ENCODE measurements at places on chromosomes 16 and 17.

DNA sequence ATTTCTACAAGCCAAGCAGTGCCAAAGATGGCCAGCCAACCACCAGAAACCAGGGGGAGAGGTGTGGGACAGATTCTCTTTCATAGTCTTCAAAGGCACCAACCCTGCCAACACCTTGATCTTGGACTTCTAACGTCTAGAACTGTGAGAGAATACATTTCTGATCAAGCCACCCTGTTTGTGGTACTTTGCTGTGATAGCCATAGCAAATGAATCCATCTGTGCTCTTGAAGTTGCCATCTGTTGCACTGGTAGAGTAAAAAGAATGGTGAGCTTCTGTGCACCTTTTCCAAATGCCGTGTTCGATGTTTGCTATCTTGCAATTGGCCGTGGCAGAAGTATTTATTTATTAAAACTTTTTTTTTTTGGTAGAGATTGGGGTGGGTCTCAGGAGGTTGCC is 16.7 kb upstream of the ADGRG1 start:
- no peak for DNase-seq

GRCh38 chr17:60827943-60828342 is 150.3 kb downstream of the BCAS3 start:
- DNase-seq = no peak

GRCh38 chr17:6457688-6458459 is 13.6 kb downstream of the PIMREG start:
- DNase-seq = no peak

DNA sequence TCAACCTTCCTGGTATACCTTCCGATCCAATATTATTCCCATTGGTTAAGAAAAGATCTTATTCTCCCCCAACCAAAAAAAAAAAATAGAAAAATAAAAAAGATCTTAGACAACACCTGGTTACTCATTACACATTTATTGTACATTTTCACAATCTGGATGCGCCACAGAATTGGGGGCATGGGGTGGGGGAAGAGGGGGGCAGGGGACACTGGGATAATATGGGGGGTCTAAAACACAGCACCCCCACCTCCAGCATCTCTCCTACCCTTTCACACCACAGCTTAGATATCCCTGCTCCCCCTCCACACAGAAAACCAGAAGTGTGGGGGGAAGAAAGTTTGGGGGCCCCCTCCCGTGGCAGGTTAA is 3.7 kb downstream of the VAMP2 start:
- DNase-seq = no peak

DNA sequence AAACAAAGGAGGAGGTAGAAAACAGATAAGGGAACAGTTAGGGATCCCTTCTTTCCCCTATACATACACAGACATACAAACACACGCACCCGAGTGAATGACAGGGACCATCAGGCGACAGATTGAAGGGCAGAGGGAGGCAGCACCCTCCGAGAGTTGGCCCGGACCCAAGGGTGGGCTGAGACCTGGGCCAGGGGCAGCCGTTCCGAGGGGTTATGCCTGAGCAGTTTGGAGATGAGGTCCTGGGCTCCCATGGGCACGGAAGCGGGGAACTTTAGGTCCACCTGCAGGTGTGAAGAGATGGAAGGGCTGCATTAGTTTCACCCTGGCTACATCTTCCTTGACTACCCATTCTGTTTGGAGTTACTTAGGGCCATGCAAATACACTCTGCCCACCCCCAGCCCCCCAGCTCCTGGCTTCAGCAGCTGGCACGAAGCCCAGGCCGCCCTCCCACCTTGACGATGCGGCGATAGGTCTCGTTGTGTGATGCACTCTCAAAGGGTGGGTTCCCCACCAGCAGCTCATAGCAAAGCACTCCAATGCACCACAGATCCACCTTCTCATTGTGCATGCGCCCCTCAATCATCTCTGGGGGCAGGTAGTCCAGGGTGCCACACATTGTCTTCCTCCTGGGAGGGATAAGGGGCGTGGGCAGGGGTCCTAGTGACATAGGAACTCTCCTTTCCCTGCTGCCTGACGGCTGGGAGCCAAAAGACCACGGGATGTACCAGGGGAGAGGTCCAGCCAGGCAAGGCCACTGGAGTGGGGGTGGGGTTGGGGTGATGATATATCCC is 5.4 kb downstream of the AURKB start:
- DNase-seq = no peak

- no peak for DNase-seq
Measured at GRCh38 chr16:56607109-56607618, 1.2 kb upstream of the MT2A start.

GRCh38 chr16:2142942-2143877 is 5.2 kb upstream of the RAB26 start:
- DNase-seq = no peak

Measured in stimulated activated CD8-positive, alpha-beta memory T cell treated with anti-CD3 and anti-CD28 coated beads, Interleukin-12 subunit alpha, Interleukin-12 subunit beta, amount 100 ng/mL, for 4 hours (primary cell).